Activated T-helper 17 cell treated with anti-CD3 and anti-CD28 coated beads, Interleukin-2, amount 50 U/mL, for 72 hours (primary cell): ENCODE measurements at places on chromosomes 5 and 9. TPM values are rescaled to one million over a fixed set of nuclear protein-coding genes. Genes with fewer than 3 reads are reported as not detected.

The ZNF454 gene
- total RNA-seq: not detected

The LCNL1 gene
- total RNA-seq: not detected

The TAF1L gene
- 0.06 TPM for total RNA-seq

The IFNA21 gene
- not detected for total RNA-seq

The AQP7 gene
- total RNA-seq: 0.45 TPM

The HAVCR2 gene
- 35.4 TPM for total RNA-seq

The DDX4 gene
- total RNA-seq: not detected
